MM.1S (cell line): ENCODE measurements at places on chromosomes 11 and 22.
A peak's percentile ranks its signal among the peaks of the same experiment; 100 is the strongest.

- peak; percentile 77 for DNase-seq
These were observed 104.7 kb upstream of the E2F8 start for GRCh38 chr11:19345519-19345847.

DNA sequence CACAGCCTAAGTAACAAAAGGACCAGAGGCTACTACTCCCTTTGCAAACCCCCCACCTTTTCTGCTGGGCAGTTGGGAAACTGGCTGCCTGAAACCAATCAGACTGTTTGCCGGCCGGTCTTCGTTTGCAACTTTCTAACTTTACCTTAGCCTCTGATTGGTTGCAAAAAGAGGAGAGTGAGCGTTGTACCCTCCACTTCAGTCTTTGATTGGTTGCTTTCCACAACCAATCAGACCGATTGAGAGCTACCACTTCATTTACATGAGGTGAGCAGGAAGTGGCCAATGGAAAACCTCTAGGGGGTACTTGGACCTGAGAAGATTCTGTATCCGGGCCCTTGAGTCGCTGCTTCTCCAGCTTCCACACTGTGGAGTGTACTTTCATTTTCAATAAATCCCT lies 18.8 kb upstream of the CLNS1A start:
- no peak for DNase-seq

GRCh38 chr11:19890308-19890707 lies 177.7 kb downstream of the NAV2 start:
- DNase-seq: no peak

- peak; percentile 47 for DNase-seq
These were observed 42.9 kb downstream of the DCDC1 start for GRCh38 chr11:31326470-31327148.

DNA sequence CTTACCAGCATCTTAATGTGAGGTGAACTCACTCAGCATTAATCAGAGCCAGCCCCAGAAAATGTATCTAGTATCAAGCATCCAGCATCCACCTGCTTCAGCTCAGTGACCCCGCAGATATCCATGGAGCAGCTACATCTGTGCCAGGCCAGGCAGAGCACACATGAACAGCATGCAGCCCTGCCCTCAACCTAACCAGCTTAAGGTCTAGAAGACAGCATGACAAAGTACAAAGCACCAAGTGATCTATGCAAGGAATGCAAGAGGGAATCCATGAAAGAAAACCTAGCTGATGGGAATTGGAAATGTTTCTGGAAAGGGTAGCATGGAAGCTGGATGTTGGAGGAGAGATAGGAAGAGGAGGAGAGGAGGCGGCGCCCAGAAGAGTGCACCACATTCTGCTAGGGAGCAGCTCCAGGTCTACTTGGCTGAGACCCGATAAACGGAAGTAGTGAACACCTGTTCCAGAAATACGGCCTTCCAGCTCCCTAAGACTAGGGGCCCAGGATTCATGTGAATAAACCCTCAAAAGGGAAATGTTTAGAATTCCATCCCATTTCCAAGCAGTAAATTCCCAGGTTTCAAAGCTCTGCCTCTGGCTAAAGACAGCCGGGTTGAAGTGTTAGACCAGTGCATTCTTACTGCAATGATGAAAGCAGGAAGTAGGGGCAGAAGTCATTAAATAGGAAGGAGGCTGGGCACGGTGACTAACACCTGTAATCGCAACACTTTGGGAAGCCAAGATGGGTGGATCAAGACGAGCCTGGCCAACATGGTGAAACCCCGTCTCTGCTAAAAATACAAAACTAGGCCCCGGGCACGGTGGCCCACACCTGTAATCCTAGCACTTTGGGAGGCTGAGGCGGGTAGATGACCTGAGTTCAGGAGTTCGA lies 23.5 kb upstream of the L3MBTL2 start:
- DNase-seq: no peak

GRCh38 chr11:13249992-13250391 lies 27.6 kb upstream of the BMAL1 start:
- DNase-seq: peak; percentile 14

- no peak for DNase-seq
These were observed 11.5 kb downstream of the RIC8A start for GRCh38 chr11:218815-219593.

GRCh38 chr22:19176732-19177131 lies 1.8 kb downstream of the SLC25A1 start:
- DNase-seq: no peak

DNA sequence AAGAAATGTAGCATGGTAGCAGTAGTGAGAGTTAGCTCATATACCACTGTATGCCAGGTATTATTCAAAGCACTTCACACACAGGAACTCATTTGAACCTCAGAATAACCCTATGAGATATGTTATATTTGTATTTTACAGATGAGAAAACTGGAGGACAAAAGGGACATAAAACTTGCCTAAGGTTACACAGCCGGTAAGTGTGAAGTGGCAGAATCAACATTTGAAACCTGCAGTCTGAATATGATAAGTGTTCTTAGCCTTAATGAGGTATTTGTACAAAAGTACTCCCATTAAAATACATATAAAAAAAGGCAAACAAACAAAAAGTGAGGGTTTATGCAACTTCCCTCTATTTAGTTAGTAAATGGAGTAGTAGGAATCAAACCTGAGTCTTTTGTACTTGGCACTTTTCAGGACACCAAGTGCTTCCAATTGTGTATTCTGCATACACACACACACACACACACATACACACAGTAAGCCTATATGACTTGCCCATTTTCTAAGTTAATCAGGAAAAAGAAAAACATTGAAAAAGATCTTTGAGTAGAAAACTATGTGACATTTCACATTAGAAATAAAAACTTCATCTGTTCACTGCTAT lies 223.9 kb upstream of the FOLH1 start:
- no peak for DNase-seq

GRCh38 chr22:36985211-36985889 lies 33.9 kb downstream of the TST start:
- DNase-seq: no peak

DNA sequence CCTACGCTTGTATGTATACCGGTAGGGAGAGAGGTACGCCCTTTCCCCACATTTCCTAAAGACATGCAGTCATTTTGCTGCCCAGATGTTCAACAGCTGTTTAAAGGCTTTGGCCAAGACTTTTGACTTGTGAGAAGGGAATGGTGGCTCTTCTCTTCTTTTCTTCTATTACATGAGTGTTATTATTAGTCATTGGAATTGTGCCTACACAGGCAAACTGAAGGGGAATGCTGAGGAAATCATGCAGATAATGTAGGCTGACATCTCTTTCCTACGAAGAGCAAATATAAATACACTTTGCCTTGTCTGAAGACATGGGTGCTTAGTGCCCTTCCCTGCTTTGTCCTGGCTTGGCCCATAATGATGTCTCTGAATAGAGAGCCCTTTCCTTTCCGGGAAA lies 194.3 kb upstream of the NARS2 start:
- DNase-seq: no peak

- DNase-seq: no peak
These were observed 23.0 kb downstream of the ZFTA start for GRCh38 chr11:63745304-63746170.

DNA sequence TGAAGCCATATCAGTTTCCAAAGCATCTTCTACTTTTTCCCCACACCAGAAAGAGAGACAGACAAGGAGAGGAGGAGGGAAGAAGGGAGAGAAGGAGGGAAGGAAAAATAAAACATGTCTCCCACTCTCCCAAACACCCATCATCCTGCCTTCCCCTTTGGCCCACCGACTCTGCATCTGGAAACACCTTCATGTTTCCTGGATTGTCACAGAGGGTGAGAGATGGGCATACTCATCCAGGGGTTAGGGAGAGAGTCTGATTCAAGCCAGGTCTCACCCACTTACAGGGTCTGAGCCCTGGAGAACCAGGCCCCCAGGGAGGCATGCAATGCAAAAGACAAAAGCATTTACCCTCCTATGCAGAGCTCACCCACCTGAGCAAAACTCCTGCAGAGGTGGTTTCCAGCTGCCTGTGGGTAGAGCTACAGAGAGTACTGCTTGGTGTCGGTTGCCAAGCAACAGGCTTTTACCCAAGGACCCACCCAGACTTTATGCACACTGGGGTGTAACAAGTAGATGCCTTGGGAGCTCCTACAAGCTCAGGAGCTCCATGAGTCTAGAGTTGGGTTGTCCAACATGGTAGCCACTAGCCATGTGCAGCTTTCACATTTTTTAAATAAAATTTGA lies 33.4 kb downstream of the MN1 start:
- no peak for DNase-seq

GRCh38 chr22:44108806-44109385 lies 71.8 kb upstream of the PARVG start:
- no peak for DNase-seq

GRCh38 chr11:5663511-5663910 lies 21.4 kb downstream of the TRIM5 start:
- no peak for DNase-seq

DNA sequence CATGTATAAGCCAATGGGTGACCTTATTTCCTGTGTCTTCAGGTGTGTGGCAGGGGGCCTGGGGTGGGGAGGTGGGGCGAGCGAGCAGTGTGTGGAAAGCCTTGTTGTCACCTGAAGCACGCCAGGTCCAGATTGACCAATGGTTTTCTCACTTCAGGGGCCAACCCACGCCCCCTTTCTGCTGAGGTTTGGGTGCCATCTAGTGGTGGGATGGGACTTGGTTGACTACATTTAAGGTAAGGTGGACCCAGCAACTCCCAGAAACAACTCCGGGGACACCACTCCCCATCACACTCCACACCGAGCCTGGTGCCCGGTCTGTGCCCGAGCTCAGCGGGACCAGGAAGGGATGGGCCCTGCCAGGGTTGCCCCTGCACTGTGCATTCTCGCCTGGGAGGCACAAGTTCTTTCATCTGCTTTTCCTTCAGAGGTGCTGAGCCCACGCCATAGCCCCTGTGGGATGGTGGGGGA lies 40.0 kb downstream of the TPCN2 start:
- DNase-seq: peak; percentile 67

- DNase-seq: no peak
These were observed 133.0 kb downstream of the SNX19 start for GRCh38 chr11:130783323-130783722.

GRCh38 chr11:35893796-35894475 lies 49.9 kb upstream of the LDLRAD3 start:
- DNase-seq: no peak

DNA sequence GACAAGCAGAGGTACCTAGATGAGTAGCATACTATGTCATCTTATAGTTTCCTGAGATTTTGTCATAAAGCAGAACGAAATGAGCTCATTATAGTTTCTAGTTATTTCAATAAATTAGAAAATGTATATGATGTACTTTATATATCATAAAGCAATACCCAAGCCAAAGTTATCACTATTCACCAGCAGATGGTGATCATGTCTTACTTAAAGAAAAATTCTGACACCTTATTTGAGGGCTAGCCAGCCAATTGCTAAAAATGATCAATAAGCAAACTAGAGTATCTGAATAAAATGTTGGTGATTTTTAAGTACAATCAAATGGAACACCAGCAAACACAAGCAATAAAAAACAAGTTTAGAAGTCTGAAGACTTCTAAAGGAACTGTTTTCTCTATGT lies 44.1 kb downstream of the RSF1 start:
- DNase-seq: peak; percentile 19

DNA sequence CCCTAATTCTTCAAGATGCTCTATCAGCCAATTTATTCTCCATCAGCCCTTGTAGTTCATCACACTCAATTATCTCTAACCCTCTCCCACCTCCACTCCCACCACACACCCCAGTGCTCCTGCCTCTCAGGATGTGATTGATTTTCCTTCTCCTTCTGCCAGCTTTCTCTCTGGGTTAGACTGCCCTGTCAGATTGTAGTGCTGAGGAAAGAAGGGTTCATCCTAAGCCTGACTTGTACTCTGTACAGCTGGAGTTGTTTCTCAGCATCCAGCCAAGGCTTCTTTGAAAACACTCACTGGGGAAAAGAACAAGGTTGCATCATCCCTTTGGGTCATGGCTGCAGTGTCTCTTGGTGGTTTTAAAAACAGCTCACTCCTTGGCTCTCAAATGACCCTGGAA lies 61.2 kb downstream of the CECR2 start:
- DNase-seq: no peak

DNA sequence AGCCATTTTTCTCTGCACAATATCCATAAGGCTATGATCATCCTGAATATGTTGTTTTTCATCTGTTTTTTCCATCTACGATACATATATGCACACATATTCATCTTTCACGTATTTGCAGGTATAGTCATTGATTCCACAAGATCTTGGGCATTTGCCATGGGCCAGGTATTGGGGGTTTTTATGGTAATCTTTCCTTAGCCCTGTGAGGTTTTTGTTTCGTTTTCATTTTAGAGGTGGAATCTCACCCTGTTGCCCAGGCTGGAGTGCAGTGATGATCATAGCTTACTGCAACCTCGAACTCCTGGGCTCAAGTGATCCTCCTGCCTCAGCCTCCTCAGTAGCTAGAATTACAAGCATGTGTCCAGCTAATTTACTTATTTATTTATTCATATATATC lies 20.0 kb downstream of the CD6 start:
- DNase-seq: no peak

GRCh38 chr11:33984682-33985389 lies 66.7 kb upstream of the CAPRIN1 start:
- DNase-seq: no peak

DNA sequence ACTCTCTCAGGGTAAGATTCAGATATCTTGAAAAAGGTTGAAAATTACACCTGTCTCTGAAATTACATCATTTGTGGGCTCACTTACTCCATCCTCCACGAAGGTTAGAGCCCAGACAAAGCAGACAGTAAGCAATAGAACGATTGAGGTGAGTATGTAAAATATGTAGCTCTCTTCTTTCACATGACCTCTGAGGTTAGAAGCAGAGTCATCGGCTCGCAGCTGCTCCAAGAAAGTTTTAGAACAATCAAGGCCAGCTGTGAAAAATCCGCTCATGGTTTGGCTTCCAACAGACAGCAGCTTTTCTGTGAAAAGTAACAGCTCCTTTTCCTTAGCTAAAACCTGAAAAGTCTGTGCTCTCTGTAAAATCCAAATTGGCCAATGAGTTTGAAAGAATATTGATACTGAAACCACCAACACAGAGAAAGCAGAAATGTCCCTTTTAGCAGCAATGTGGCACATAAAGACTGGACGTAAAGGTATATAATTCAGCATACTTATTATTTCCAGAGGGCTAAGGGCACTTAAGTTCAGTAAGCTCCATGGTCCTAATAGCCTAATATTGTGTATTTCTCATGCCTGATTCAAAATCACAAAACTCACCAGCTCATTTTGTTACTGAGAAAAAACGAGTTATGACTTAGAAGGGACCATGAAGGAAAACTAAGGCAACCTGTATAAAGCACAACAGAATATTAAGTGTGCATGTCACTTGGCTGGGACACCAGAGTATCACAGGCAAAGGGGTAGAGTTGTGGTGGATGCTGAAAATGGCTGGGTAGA lies 78.2 kb downstream of the FAM76B start:
- no peak for DNase-seq

- no peak for DNase-seq
These were observed 41.3 kb upstream of the SLN start for GRCh38 chr11:107752949-107753822.

- DNase-seq: peak; percentile 72
These were observed 6.7 kb upstream of the CCDC90B start for GRCh38 chr11:83292709-83293456.

DNA sequence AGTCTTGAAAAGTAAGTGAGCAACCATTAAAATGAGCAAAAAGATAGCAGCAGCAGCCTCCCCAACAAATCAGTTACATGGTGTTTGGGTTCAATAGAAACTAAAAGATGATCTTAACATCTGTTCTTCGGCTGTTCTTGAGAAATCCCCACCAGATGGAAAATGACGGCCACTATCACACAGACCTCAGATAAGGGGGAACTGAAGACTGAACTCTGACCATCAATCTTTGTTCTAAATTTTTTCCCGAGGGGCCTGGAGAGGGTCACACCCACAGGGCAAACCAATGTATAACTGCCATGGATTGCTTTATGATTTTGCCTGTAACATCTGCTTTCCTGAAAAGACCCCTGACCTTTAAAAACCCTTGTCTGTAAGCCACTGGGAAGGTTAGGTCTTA lies 624.8 kb upstream of the KIRREL3 start:
- DNase-seq: no peak
